Hematopoietic multipotent progenitor cell (in vitro differentiated cells): ENCODE measurements at places on chromosomes 7 and 10.

DNA sequence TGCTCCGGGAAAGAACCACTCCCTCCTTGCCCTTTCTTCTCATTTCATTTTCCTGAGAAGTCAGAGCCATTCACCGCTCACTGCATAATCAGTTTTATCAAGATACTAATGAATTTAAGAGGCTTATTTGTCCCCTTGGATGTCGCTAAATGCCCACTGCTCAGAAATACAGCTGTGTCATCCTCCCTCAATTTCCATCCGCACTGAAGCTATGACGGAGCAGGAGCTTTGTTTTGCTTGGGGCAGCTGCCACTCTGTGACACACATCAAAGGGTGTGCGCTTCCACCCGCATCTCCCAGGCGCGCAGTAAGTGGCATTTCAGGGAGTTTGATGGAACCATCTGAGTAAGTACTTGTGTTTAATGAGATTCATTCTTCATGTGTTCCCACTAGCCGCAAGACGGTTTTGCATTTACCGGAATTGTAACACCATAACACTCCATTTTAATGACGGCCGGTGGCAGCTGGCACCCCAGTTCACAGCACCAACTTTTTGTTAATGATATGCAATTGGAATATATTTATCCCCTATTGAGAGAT, 103.8 kb upstream of the PARD3 start:
- no peak for DNase-seq

- no peak for DNase-seq
These were observed 469.5 kb upstream of the ZMIZ1 start for GRCh38 chr10:78599122-78599853.

DNA sequence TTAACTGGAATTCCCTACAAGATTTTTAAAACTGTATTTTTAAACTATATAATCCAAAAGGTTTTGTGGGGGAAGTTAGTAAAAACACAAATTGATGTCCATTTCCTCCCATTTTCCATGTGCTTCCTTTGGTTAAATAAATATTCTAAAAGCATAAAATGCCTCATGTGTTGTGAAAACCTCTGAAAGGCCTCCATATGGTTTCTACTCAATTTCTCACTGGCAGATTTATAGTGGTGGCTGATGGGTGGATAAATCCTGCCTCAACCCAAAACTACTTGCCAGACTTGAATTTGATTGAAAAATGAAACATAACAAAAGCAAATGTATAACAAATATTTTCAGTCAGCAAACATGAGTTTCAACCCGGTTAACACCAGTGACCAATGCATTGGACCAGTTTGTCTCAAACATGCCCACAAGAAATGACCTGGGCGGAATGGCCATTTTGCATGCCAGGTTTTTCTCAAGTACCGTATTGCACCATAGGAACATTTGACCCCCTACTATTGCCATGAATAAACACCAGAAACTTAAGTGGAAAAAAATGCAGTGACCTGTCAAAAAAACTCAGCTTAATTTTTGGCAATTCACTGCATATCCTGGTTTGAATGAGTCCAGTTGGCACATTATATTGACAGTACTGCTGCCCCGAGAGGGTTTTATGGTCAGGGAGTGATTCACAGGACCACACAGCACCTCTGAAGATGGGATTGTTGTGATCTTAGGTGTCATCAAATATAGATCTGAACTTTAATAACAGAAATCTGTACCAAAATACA, 454.6 kb upstream of the ANKRD30A start:
- DNase-seq, result no peak

DNA sequence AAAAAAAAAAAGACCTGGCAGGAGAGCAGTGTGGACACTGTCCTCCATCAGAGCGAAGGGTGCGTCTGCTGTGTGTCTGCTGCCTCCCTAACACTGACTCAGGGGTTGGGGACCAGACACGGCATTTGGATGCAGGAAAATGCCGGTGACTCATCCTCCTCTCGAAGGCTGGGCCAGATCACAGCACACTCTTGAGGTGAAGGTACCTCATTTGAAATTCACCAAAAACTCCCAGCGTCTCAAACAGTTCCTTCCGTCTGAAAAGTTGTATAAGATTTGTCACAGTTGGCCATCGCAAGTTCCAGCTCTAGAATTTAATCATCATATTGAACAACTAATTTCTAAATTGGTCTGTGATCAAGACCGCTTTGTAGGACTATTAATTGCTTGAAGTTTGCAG, 118.1 kb upstream of the LYZL2 start:
- DNase-seq, result no peak

- DNase-seq, result no peak
These were observed 75.7 kb downstream of the LYZL2 start for GRCh38 chr10:30553626-30554439.

DNA sequence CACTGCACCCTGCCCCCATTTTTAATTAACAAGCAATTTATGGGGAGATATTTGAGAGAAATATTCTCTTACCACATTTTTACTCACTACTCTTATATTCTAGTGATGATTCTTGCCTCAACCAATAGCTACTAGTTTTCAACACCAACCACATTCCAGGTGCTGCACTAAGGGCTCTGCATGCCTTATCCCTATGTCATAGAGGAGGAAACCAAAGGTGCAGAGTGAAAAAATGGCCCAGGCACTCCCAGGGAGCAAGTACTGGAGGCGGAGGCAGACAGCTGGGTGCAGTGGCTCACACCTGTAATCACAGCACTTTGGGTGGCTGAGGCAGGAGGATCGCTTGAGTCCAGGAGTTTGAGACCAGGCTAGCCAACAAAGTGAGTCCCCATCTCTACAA, 35.5 kb upstream of the TPST1 start:
- DNase-seq, result no peak

GRCh38 chr10:2047679-2048078, 310.4 kb upstream of the ADARB2 start:
- DNase-seq, result no peak

DNA sequence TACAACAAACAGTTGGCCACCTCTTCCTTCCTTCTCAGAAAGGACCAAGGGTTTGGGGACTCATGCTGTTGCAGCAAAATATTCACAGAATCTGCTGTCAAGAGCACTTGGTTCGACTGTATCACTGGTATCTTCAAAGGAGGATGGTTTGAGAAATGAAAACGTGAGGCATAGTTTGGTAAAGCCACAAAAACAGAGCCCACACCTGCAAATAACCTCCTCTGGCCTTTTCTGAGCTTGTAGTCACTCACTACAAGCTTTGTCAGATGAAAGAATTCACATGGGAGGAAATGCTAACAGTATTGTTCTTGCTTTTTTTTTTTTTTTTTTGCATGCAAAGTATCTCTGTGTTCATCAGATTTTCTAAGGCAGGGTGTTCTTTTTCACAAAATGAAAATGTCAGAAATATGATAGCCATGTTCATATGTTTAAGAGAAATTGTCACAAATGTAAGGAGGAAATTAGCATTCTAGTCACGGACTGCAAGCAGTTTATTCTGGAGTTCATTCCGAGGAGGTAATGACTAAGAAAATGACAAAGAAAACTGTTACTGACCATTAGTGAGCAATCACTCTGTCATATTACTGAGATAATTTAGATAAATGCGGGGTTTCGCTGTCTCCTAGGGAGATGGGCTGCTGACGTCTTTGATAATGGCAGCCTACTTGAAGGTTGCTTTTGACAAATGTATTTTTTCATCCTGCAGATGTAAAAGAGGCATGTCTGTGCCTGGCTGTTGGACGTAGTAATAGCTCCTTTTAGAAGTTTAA, 117.8 kb upstream of the MYO3A start:
- DNase-seq, result no peak

DNA sequence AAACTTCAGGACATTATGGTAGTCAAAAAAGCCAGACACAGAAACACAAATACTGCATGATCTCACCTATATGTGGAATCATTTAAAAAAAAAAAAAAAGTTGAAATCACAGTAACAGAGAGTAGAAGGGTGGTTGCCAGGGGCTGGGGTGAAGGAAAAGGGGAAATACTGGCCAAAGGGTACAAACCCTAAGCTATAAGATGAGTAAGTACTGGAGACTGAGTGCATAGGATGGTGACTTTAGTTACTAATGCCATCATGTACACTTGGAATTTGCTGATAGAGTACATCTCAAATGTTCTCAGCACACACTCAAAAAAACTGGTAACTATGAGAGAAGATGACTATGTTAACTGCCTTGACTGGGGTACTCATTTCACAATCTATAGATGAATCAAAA, 39.9 kb downstream of the JCAD start:
- no peak for DNase-seq

DNA sequence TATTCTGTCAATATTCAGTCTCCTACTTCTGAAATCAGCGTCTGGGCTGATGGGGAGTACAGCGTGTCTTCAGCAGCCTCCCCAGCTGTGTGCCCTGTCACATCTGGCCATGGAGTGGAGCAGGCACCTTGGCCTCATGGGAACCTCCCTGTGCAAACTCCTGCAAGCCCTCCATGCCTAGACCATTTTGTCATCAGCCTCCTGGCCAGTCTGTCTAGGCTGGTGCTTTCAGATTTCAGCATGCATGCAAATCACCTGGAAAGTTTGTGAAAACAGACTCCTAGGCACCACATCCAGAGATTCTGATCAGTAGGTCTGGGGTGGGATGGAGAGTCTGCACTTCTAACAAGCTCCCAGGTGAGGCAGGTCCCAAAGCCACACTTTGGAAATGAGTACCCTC, 26.2 kb upstream of the CCSER2 start:
- no peak for DNase-seq

- no peak for DNase-seq
These were observed 2.0 kb upstream of the GTPBP4 start for GRCh38 chr10:986137-986825.

- DNase-seq, result no peak
These were observed 23.8 kb downstream of the ENO4 start for GRCh38 chr10:116873134-116873533.

DNA sequence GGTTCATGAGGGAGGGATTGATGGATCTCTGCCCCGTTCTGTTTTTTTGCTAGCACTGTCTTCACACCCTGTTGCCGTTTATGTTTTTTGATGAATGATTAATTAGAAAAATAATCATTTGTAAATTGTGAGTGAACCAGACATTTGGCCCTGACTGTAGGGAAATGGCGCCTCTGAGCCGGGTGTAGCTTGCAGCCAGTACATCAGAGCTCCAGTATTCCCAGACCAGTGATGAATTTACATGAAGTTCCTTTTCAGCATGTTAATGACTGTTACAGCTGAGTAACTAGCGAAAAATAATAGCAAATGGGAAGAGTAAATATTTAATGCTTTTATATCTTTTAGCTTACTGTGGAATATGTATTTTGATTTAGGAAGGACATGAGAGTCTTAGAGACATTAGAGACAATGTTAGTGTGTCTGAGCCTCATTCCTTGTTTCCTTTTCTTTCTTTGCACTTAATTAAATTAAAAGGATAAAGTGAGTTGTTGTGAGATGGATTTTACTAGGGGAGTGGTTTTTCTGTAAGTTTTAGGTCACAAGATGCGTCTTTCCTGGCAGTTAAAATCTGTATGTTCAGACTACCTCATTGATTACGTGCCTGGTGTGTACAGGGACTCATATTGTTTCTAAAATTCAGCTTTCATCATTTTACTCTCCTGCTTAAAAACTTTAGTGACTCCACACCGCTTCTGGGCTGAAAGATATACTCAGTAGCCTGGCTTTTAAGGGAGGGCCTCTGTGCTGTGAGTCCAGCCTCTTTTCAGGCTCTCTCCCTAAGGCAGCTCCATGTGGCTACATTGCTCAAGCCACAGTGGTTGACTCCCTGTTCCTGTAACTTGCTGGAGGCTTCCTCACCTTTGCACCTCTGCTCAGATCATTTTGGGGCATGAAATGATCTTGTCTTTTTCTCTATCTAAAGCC, 86.4 kb downstream of the AUTS2 start:
- no peak for DNase-seq

- DNase-seq, result no peak
These were observed 54.1 kb upstream of the ANTXRL start for GRCh38 chr10:46232666-46233065.

DNA sequence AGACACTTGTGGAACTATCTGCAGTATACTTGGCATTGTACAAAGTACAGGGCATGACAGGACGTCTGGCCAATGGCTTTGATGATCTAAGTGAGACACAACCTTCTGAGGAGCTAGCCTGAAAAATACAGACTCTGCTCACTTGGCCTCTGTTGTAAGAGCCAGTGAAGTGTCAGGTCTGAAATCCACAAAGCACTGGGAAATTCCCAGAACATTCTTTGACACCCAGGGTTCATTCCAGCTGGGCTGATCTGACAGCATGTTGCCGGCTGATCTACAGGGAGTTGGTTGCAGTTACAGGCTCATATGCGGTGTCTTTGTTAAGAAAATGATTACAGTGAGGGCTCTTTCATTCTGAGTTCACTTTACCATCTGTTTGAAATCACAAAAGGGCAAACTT, 354.6 kb downstream of the PHF14 start:
- no peak for DNase-seq

DNA sequence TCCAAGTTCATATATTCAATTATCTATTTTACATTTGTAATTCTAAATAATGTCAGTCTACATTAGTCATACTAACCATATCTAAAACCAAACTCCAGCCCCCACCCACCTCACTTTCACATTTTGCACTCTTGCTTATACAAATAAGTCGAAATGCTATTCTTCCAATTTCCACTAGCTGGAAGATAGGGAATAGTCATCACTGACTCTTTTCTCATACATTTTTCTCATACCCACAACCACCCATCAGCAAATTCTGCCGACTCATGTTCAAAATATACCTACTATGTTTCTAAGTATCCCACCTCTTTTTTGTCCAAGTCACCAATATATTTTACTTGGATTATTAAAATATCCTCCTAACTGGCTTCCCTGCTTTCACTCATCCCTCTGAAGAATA, 93.2 kb upstream of the DGKB start:
- DNase-seq, result no peak
